Activated CD4-positive, alpha-beta T cell treated with anti-CD3 and anti-CD28 coated beads, Interleukin-2, amount 50 U/mL, for 16 hours (primary cell): ENCODE measurements at places on chromosomes 11 and 22.

GRCh38 chr11:104907521-104908185, 9.4 kb upstream of the CASP12 start:
- DNase-seq, result peak; percentile 85

GRCh38 chr11:135004495-135004894, 592.5 kb upstream of the B3GAT1 start:
- DNase-seq, result no peak

DNA sequence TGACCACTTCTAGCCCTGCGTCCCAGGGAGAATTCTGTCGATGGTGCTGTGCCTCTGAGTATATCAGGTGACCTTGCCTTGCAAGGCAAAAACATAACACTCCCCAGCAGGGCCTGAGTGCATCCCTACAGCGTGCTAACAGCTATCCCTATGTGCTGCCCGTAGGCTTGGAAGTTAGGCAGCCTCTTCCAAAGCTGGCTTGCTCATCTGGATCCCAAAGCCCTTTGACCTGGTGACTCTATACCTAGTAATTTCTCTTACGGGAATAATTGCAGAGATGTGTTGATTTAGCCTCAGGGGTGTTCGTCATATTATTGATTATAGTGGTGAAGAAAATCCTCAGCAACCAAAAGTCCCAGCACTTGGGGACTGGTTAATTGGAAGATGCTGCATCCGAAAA, 32.6 kb upstream of the CRYBB3 start:
- DNase-seq, result no peak

GRCh38 chr22:44816141-44816540, 63.8 kb downstream of the ARHGAP8 start:
- DNase-seq, result no peak

DNA sequence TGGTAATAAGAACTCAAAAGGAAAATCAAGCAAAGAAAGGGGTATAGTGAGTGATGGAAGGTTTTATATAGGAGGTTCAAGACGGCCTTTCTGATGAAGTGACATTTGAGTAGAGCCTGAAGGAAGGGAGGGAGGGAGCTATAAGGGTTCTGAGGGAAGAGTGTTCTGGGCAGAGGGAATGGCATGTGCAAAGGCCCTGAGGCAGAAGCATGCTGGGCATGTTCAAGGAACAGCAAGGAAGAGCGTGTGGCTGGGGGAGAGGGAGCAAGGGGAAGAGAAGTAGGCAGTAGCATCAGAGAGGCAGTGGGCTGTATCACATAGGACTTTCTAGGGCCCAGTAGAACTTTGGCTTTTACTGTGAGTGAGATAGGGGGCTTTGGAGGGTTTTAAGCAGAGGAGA, 108.9 kb upstream of the NAV2 start:
- DNase-seq, result no peak

DNA sequence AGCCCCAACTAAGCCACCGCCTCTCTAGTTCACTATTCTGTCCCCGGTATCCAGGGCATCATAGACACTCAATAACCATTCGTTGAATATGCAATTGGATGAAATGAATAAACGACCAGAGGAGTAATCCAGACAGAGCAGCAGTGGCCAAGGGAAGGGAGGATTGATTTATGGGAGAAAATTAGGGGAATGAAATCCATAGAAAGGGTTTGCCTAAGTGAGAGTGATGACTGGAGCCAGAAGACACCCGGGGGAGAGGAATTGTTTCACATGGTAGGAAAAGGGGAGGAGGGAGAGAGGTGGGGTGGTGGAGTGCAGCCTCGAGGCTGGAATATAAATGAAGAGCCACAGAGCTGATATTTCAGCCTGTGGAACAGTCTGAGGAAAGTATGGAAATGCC, 168.2 kb downstream of the COMMD9 start:
- no peak for DNase-seq

GRCh38 chr11:9760193-9760575, 96.3 kb downstream of the SWAP70 start:
- DNase-seq, result no peak

GRCh38 chr11:17564687-17565042, 17.6 kb downstream of the OTOG start:
- DNase-seq, result peak; percentile 8

GRCh38 chr22:49666146-49666809, 161.4 kb downstream of the BRD1 start:
- no peak for DNase-seq

DNA sequence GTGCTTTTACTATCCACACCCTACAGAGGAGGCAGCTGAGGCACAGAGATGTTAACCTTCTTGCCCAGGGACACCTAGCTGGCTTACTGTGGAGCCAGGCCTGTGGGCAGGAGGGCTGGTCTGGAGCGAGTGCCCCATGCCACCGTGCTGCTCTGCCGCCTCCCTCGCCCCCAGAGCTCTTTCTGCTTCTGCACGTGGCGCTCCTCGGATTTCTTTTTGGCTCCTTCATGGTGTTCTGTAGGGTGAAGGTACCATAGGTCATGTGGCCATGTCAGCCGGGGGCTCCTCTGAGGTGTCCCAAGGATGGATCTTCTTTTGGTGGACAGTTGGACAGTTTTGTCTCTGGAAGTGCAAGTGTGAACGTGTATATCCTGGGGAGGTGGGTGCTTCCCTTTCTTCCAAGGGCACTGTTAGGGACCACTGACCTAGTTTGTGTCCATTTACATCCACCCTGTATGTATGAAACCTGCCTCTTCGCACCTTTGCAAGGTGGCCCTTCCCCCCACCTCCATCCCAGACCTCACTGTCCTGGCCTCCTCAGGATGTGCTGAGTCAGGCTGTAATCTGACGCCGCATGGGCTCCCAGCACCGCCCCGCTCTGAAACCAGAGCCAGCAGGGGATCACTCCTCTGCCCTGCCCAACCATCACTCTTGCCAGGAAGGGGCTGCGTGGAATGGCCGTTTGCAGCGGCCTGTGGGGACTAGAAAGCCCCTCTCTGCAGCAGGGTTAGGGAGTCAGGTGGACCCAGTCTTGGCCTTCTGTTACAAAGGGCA, 31.7 kb downstream of the POLR3H start:
- DNase-seq, result no peak

GRCh38 chr11:130652671-130653335, 204.4 kb downstream of the ADAMTS15 start:
- DNase-seq, result no peak

- peak; percentile 55 for DNase-seq
Measured at GRCh38 chr11:10322830-10323792, 18.2 kb downstream of the ADM start.

- no peak for DNase-seq
Measured at GRCh38 chr22:39686178-39686620, 115.6 kb downstream of the CACNA1I start.

DNA sequence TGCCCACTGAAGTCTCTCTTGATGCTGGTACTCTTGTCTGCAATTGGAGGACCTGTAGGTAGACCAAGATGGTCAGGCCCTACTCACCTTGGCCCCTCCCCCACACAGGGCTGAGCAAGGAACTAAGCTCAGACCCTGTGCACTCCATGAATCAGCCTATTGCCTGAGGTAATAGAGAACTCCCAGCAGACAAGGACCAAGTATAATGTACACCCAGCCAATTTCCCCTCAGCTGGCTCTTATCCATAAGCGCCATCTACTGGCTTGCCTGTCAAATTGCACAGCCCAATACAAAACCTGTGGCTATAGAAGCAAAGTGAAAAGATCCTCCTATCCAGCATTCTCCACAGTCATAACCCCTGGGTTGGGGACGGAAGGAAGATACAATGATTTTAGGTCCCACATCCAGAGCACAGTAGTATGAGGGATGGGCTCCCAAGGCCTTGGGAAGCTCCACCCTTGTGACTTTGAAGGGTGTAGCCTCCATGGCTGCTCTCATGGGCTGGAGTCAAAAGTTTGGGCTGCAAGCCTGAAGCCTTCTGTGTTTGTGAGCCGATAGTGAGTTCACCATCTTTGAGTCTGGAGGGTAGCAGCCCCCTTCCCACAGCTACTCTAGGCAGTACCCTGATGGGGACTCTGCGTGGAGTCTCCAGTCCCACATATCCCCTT, 56.0 kb downstream of the GLYATL2 start:
- DNase-seq, result peak; percentile 60

- DNase-seq, result no peak
Measured at GRCh38 chr11:68890490-68891231, 13.0 kb downstream of the MRPL21 start.

DNA sequence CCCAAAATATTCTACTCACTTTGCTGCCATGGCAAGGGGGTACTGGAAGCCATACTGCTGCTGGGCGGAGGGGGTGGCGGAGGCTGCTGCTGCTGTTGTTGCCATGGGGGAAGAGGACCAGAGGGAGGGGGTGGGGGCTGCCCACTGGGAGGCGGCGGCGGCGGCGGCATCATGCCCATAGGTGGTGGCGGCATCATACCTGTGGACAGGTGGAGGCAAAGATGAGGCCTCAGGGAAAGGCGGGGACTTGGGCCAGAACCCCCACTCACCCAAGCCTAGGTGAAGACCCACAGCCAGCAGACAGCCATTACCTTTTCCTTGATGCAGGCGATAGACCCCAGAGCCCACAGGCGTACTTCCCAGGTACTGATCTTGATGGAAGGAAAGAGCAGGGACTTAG, 7.1 kb upstream of the PYGM start:
- DNase-seq, result no peak

GRCh38 chr11:75547617-75548058, 14.4 kb upstream of the SERPINH1 start:
- no peak for DNase-seq

DNA sequence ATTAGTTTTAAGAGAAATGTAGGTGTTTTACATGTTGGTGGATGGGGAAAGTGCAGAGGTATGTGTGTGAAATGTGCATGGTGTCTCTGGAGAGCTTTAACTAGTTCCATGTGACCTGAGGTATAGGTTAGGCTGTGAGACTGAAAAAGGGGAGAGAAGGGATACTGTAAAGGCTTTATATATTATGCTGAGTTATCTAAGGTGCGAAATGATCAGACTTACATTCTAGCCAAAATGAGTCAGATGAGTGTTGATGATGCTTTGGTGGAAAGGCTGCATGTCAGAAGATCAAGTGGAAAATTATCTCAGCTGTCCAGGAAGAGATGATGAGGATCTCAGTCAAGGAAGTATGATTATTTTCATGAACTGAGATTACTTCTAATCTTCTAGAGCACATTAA, 15.8 kb downstream of the ACAT1 start:
- DNase-seq, result peak; percentile 14

- DNase-seq, result no peak
Measured at GRCh38 chr11:28874706-28875105, 766.5 kb downstream of the METTL15 start.

GRCh38 chr11:22690871-22691270, 24.5 kb downstream of the GAS2 start:
- DNase-seq, result no peak

DNA sequence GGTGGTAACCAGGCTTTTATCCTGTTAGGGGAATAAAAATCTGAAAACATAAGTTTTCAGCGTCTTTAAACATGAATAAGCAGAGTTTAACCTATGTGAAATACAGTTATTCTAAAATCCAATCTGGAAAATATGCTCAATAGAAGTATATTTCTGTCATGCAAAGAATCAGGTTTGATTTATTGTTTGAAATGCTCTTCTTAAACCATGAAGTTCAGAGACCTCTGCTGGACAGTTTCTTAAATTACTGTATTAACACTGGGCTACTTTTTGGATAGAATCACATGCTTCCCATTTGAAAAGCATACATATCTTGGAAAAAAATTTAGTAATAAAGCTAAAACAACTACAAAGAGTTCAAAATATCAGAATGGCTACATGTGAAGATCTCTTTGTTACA, 25.4 kb downstream of the APIP start:
- DNase-seq, result peak; percentile 8

GRCh38 chr11:45267052-45267451, 19.1 kb downstream of the SYT13 start:
- DNase-seq, result peak; percentile 18

- no peak for DNase-seq
Measured at GRCh38 chr22:29219881-29220670, 14.4 kb downstream of the EMID1 start.

DNA sequence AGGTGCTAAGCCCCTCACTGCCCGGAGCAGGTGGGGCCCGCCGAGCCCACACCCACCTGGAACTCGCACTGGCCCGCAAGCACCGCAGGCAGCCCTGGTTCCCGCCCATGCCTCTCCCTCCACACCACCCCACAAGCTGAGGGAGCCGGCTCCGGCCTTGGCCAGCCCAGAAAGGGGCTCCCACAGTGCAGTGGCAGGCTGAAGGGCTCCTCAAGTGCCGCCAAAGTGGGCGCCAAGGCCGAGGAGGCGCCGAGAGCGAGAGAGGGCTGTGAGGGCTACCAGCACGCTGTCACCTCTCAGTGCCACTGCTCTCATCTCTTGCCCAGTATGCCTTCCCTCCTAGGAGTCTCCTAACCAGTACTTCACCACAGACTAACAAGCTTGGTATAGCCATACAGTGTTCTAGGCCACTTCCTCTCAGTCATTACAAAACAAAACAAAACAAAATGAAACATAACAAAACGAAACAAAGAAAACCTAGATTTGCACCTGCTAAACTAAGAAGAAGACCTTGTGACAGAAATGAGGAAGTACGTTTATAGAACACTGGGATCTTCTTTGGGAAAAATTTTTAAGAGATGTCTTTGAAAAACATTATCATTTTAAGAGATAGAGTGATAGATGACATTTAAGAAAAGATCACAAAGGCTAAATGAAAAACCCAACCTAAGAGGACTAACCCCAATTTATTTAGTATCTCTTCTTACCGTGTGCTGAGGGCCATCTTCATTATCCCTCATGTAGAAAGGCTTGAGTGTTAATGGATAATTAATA, 47.7 kb upstream of the GAB2 start:
- DNase-seq, result peak; percentile 87
